ENCODE measurements at places on chromosomes 13 and 19. TPM values are rescaled to one million over a fixed set of nuclear protein-coding genes. Genes with fewer than 3 reads are reported as not detected.

Gene DCT
- total RNA-seq = not detected

DNA sequence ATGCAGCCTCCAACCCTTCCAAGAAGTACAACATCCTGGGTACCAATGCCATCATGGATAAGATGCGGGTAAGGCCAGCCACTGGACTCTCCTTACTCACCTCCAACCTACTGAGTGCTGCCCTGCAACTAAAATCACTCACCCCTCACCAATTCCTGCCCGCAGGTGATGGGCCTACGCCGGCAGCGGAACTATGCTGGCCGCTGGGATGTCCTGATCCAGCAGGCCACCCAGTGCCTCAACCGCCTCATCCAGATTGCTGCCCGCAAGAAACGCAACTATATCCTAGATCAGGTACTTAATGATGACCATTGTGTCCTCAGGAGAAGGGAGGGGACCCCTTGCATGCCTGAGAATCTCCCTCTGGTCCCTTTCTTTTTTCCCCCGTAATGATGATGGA lies 15.6 kb upstream of the CCDC97 start:
- H3K4me3 ChIP-seq = no peak overlapping the region
- H3K27me3 ChIP-seq = no peaks in the 10 kb centered on the region
- peaks cover 51% of the 10 kb centered on the region for H3K36me3 ChIP-seq
- DNase-seq = no peak
- no peak overlapping the region for H3K27ac ChIP-seq

DNA sequence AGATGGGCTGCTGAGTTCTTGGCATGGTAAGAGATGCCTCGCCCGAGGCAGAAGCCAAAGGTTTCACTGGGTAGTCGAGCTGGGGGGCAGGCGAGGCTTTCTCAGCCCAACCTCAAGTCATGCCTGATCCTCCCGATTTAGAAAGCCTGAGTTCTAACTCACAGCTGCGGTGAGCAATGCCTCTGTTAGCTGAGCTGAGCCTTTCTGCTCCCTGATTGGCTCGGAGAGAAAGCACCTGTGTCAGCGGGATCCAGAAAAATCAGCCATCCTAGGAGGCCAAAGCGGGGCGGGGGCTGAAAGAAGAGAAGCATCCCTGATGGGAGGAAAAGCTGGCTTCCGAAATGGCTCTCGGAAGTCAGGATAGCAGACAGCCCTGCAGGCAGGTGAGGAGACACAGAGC lies 44.7 kb downstream of the CACNA1A start:
- no peaks in the 10 kb centered on the region for H3K4me1 ChIP-seq
- no peak for DNase-seq
- no peaks in the 10 kb centered on the region for H3K27me3 ChIP-seq

Gene PROZ
- total RNA-seq = not detected

- H3K27ac ChIP-seq = no peak overlapping the region
- H3K4me3 ChIP-seq = no peak overlapping the region
- no peaks in the 10 kb centered on the region for H3K36me3 ChIP-seq
- H3K27me3 ChIP-seq = no peaks in the 10 kb centered on the region
Observed at GRCh38 chr13:73825143-73825542, 309.1 kb downstream of the KLF12 start.

DNA sequence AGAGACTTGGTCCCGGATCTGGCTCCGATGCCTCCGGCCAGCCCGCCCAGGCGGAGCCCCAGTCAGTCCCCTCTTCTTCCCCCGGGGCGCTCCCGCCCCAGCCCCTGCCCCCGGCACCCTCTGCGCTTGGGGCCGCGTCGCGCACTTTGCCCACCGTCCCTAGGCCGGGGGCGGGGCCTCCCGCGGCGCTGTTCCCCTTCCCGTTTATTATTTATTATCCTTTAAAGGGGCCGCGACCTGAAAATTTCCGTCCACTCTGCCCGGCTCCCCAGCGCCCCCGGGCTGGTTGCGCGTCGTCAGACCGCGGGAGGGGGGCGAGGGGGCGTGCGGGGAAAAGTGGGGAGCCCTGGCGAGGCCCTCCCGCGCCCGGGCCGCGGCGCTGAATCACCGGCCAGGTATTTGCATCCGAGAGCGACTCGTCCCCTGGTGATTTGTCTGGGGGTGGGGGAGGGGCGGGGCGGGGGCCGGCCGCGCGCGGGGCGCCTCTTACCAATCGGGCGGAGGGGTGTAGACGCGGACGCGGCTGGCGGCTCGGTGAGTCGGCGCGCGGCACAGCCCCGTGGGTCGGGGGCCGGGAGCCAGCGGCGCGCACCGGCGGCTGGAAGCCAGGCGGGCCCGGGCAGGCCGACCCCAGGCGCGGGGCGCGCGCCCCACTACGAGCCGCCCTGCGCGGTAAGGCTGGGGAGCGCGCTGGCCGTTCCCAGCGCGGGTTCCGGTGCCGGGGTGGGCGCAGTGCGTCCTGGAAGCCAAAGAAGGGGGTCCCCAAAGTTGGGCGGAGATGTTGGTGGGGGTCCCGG lies at the start of gene ARID3A:
Gene ARID3A (plus strand): TSS at position 510 of the 797 bp plus-strand sequence. CDS start 3,494 bp downstream, outside the sequence.
- H3K4me3 ChIP-seq = peak within 1 kb of the TSS; percentile 99
- H3K4me1 ChIP-seq = peaks cover 18% of the 10 kb centered on the region
- peak within 1 kb of the TSS; percentile 96 for H3K27ac ChIP-seq
- H3K27me3 ChIP-seq = no peaks in the 10 kb centered on the region
- peaks cover 3% of the 10 kb centered on the region for H3K36me3 ChIP-seq
- no peak for DNase-seq

DNA sequence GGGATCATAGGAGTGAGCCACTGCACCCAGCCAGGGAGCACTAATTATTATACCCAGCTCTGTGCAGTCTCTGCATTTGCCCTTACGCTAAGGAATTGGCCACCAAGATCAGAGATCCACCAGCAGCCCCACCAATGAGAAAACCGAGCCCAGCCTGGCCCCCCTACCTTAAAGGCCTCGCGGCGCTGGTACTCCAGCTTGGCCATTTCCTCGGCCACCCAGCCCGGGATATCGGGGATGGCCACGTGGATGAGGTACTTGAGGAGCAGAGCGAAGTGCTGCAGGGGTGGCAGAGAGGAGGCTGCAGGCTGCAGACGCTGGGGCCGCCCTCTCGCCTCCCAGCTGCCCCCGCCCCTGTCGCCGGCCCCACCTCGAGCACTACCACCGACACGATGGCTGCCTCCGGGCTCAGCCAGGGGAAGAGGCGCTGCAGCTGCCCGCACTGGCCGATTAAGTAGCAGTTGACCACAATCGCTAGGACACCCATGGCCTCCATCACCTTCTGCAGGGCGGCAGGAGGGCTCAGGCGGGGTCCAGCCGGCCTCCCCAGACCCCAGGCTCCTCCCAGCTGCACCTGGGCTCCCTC lies 7.5 kb downstream of the ANO8 start:
- no peak for DNase-seq
- H3K4me1 ChIP-seq = no peaks in the 10 kb centered on the region

Gene CLDN10
- total RNA-seq = not detected

Gene HIPK4
- total RNA-seq = 0.13 TPM

- DNase-seq = no peak
- no peaks in the 10 kb centered on the region for H3K27me3 ChIP-seq
- H3K27ac ChIP-seq = peak overlapping the region; percentile 78
- H3K36me3 ChIP-seq = peaks cover 21% of the 10 kb centered on the region
Observed at GRCh38 chr13:110914081-110914330, 863 bp downstream of the ANKRD10 start.

DNA sequence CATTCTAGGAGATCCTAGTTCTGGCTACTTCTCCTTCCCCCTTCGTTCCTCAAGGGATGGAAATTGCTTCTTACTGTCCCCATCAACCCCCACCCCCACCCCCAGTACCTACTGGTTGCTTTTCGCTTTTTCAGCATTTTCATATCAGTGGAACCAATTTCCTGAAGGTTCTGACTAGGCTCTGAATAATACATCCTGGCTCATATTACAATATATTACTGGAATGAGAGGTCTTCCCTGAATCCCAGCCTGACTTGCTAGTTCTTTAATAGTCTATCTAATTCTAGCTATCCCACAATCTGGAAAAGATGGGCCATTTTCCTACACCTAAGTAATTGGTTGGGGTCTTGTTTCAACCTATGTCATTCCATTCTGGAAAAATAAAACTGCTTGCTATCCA lies 207.4 kb downstream of the COG6 start:
- DNase-seq = no peak
- H3K27ac ChIP-seq = no peak overlapping the region
- no peaks in the 10 kb centered on the region for H3K27me3 ChIP-seq
- no peaks in the 10 kb centered on the region for H3K4me1 ChIP-seq
- H3K4me3 ChIP-seq = no peak overlapping the region

- no peaks in the 10 kb centered on the region for H3K4me1 ChIP-seq
- H3K27me3 ChIP-seq = peaks cover 2% of the 10 kb centered on the region
- no peak for DNase-seq
- no peak overlapping the region for H3K4me3 ChIP-seq
- H3K36me3 ChIP-seq = no peaks in the 10 kb centered on the region
- no peak overlapping the region for H3K27ac ChIP-seq
Observed at GRCh38 chr13:36450534-36450933, 18.2 kb downstream of the CCNA1 start.

DNA sequence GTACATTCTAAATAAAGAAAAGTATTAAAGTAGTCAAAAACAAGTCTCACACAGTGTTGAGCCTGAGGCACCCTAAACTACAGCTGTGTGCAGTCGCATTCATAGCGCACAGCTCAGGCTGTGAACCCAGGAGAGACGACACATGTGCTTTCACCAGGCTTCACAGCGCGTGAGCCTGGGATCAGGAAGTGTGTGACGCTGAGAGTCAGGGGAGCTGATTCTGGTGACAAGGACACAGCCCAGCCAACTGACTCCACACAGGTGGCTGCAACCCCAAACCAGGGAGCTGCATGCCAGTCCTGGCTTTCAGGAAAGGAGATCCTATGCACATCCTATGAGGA lies 41.6 kb downstream of the COL4A1 start:
- H3K4me1 ChIP-seq = no peaks in the 10 kb centered on the region
- H3K27me3 ChIP-seq = peaks cover 3% of the 10 kb centered on the region
- no peak overlapping the region for H3K4me3 ChIP-seq

- no peaks in the 10 kb centered on the region for H3K27me3 ChIP-seq
- H3K36me3 ChIP-seq = peaks cover 4% of the 10 kb centered on the region
- H3K4me1 ChIP-seq = no peaks in the 10 kb centered on the region
- DNase-seq = no peak
Observed at GRCh38 chr13:95791084-95791722, 114.3 kb downstream of the DNAJC3 start.

DNA sequence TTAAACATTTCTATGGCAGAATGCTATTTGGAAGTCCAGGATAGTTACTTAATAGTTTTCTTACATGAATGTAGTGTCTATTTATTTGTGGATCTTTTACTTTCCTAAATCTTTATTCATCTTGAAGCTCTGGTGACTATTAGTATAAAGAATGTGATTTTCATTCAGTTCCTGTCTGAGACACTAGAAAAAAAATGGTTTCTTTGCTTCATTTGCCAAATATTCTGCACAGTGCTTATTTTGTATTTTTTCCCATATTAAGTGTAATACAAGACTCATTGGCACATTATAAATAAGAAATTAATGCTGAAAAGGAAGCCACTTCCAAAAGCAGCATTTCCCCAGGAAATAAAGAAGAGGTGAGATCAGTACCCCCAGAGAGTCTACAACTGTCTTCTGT lies 109.8 kb downstream of the POSTN start:
- no peaks in the 10 kb centered on the region for H3K4me1 ChIP-seq
- DNase-seq = no peak
- H3K4me3 ChIP-seq = no peak overlapping the region
- H3K36me3 ChIP-seq = no peaks in the 10 kb centered on the region
- no peaks in the 10 kb centered on the region for H3K27me3 ChIP-seq
- H3K27ac ChIP-seq = no peak overlapping the region

Gene ZNF766
- total RNA-seq = 12.0 TPM

GRCh38 chr13:41582027-41582463 lies 124.7 kb downstream of the RGCC start:
- DNase-seq = no peak
- H3K27ac ChIP-seq = no peak overlapping the region
- H3K36me3 ChIP-seq = no peaks in the 10 kb centered on the region

Gene OR7C1
- not detected for total RNA-seq

GRCh38 chr13:38173403-38173802 lies 176.2 kb upstream of the UFM1 start:
- no peaks in the 10 kb centered on the region for H3K4me1 ChIP-seq
- DNase-seq = no peak
- no peak overlapping the region for H3K4me3 ChIP-seq
- H3K27me3 ChIP-seq = no peaks in the 10 kb centered on the region
- no peaks in the 10 kb centered on the region for H3K36me3 ChIP-seq
- H3K27ac ChIP-seq = no peak overlapping the region

- DNase-seq = no peak
- peaks cover 21% of the 10 kb centered on the region for H3K36me3 ChIP-seq
- H3K4me1 ChIP-seq = no peaks in the 10 kb centered on the region
- H3K4me3 ChIP-seq = no peak overlapping the region
Observed at GRCh38 chr13:33119856-33120543, 103.8 kb downstream of the KL start.

DNA sequence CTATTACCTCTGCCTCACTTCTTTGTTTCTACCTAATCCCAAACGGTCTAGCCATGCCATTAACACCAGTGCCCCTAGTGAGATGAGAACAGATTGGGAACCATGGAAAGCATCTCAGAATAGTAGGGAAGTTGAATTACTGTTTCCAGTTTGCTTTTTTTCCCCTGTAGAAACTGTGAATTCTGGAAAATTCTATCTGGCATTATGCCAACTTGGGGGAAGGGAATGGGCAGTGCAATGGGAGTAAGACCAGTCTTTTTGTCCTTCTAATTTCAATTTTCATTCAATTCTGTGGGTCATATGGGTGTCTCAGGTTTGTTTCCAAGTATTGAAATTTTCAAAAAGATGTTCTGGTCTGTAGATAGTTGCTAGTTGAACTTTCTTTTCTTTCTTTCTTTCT lies 1666.1 kb downstream of the SLITRK1 start:
- no peak overlapping the region for H3K27ac ChIP-seq
- no peak overlapping the region for H3K4me3 ChIP-seq
- no peak for DNase-seq
- H3K36me3 ChIP-seq = no peaks in the 10 kb centered on the region
- H3K4me1 ChIP-seq = no peaks in the 10 kb centered on the region

- no peak overlapping the region for H3K27ac ChIP-seq
- no peaks in the 10 kb centered on the region for H3K27me3 ChIP-seq
- H3K4me3 ChIP-seq = no peak overlapping the region
Observed at GRCh38 chr13:20585371-20585770, 18.4 kb downstream of the IFT88 start.

Gene FXYD3
- 0.44 TPM for total RNA-seq

DNA sequence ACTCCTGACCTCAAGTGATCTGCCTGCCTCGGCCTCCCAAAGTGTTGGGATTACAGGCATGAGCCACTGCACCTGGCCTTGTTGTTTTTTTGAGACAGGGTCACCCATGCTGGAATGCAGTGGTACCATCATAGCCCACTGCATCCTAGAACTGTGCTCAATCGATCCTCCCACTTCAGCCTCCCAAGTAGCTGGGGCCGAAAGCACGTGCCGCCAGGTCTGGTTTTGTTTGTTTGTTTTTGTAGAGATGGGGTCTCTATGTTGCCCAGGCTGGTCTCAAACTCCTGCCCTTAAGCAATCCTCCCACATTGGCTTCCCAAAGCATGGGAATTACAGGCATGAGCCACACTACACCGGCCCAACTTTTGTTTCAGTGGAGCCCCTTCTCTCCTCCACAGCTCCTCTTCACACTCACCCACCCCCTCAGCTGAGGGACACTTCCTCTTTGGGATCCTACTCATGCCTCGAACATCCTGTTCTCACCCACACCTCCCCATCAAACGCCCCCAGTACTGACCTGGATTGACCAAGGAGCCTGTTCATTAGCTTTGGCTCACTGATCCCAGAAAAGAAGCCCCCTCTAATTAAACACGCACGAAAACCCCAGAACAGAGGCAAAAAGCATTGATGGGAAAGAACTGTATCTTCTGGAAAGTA lies 12.8 kb upstream of the CERS4 start:
- H3K27me3 ChIP-seq = no peaks in the 10 kb centered on the region
- no peaks in the 10 kb centered on the region for H3K36me3 ChIP-seq
- DNase-seq = peak; percentile 66
- H3K4me1 ChIP-seq = peaks cover 36% of the 10 kb centered on the region
- H3K4me3 ChIP-seq = no peak overlapping the region
- H3K27ac ChIP-seq = peak overlapping the region; percentile 97
